ENCODE measurements at places on chromosomes 4 and X. TPM values are rescaled to one million over a fixed set of nuclear protein-coding genes. Genes with fewer than 3 reads are reported as not detected.

RTL3 gene
- total RNA-seq: under 0.01 TPM

CT83 gene
- total RNA-seq: not detected

PF4V1 gene
- total RNA-seq: not detected

PRDX4 gene
- 209 TPM for total RNA-seq

HPSE gene
- total RNA-seq: 3.3 TPM

CSN1S1 gene
- not detected for total RNA-seq
